ENCODE measurements at places on chromosomes 6 and 20. TPM values are rescaled to one million over a fixed set of nuclear protein-coding genes. Genes with fewer than 3 reads are reported as not detected.

OGFRL1 gene
- polyA plus RNA-seq = 1.3 TPM

FILIP1 gene
- polyA plus RNA-seq = 0.85 TPM

SAMD3 gene
- polyA plus RNA-seq = 0.08 TPM

BPIFB1 gene
- 0.13 TPM for polyA plus RNA-seq

KHDC1L gene
- polyA plus RNA-seq = not detected

PARD6B gene
- polyA plus RNA-seq = 5.7 TPM

RPL10A gene
- 213 TPM for polyA plus RNA-seq

- H3K36me3 ChIP-seq = no peaks in the 10 kb centered on the region
- no peaks in the 10 kb centered on the region for H3K27me3 ChIP-seq
- no peak overlapping the region for H3K4me3 ChIP-seq
These were observed 1097.8 kb downstream of the KIF16B start for GRCh38 chr20:15475483-15475882.

DNA sequence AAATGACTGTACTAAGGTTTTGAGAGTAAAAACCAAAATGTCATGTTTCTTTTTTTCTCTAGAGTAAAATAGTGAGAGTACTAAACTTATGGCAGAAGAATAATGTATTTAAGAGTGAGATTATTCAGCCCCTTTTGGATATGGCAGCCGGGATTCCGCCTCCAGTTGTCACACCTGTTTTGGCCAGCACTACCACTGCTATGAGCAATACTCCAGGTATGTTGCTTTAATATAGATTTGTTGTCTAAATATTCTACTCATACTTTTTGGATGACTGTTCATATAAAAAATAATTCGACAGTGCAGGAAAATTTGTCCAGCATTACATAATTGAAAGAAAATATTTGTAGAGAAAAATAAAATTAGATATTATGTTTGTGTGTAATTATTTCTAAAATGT is 59.5 kb downstream of the SCAF8 start:
- no peaks in the 10 kb centered on the region for H3K27me3 ChIP-seq
- DNase-seq = no peak
- H3K4me3 ChIP-seq = no peak overlapping the region
- H3K27ac ChIP-seq = no peak overlapping the region

DNA sequence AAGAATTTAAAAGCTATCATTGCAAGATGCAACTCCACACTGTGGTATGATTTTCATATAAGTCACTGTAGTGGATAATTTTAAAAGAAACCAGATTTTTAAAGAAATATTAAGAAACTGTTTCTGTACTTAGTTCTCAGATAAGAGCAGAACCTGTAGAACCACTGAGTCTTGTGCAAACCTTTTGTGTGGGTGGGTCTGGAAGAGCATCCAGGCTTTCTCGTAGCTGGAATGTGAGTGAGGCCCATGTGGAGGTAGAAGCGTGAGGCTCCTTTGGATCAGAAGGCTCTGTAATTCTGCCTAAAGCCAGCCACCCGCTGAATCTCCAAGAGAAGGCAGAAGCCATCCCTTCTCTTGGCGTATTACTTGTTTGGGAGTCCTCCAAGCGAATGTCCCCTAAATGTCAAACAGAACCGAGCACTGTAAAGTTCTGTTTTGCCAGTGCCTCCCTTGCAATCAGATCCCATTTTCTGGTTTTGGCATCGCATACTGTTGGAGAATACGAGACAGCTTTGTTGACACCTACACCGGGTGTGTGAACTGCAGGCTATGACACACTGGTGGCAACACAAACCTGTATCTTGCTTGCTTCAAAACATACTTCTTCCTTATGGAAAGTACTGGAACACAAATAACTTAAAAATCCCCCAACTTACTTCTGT is 188.7 kb downstream of the FOXC1 start:
- no peak overlapping the region for H3K4me3 ChIP-seq
- H3K4me1 ChIP-seq = no peaks in the 10 kb centered on the region
- no peak for DNase-seq
- H3K27ac ChIP-seq = no peak overlapping the region
- no peaks in the 10 kb centered on the region for H3K36me3 ChIP-seq

DNA sequence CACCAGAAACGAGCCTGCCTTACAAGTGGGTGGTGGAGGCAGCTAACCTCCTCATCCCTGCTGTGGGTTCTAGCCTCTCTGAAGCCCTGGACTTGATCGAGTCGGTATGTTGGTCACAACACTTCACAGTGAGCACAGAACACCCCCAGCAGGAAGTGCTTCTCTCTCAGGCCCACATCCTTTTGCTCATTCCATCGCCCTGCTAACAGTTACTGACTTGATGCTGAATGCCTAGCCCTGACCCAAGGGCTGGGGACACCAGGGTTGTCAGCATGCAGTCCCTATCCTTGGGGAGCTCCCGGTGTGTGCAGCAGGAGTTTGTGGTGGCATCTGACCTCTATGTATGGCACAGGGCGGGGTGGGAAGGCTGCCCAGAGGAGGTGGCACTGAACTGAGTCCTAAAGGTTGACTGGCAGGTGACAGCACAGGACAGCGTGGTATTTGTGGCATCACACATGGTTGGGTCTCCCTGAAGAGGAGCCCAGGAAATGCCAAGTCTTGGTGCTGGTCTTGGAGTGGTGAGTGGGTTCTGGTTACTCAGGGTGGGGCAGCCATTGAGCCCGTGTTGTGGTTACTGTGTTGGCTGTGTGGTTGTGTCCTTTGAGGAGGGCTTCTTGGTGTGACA is 26.7 kb downstream of the GTSF1L start:
- no peaks in the 10 kb centered on the region for H3K27me3 ChIP-seq
- H3K27ac ChIP-seq = no peak overlapping the region
- no peaks in the 10 kb centered on the region for H3K4me1 ChIP-seq
- no peak for DNase-seq

- no peak overlapping the region for H3K4me3 ChIP-seq
- H3K27ac ChIP-seq = no peak overlapping the region
- DNase-seq = no peak
- H3K4me1 ChIP-seq = no peaks in the 10 kb centered on the region
- H3K27me3 ChIP-seq = no peaks in the 10 kb centered on the region
These were observed 512.7 kb downstream of the DHX35 start for GRCh38 chr20:39474879-39475278.

DNA sequence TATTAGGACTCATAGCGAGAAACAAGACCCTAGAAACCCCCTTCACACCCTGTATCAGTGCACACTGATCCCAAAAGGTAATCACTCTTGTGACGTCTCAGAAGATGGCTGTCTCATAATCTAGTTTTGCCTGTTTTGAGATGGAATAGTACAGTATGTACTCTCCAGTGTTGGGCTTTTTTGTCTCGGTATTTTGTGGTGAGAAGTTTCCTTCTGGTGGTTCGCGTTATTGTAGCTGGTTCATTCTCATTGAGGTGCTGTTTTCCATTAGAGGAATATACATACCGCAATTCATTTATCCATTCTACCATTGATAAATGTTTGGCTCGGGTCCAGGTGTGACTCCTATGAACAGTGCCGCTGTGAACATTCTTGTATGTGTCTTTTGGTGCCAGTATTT is 27.9 kb upstream of the MAP3K4 start:
- H3K27me3 ChIP-seq = no peaks in the 10 kb centered on the region
- no peak overlapping the region for H3K27ac ChIP-seq
- DNase-seq = no peak

GRCh38 chr6:11798096-11798495 is 19.5 kb upstream of the ADTRP start:
- no peaks in the 10 kb centered on the region for H3K36me3 ChIP-seq
- H3K4me1 ChIP-seq = peaks cover 14% of the 10 kb centered on the region
- H3K27me3 ChIP-seq = no peaks in the 10 kb centered on the region
- DNase-seq = no peak
- H3K4me3 ChIP-seq = no peak overlapping the region

GRCh38 chr6:157020398-157020797 is 243.2 kb downstream of the ARID1B start:
- H3K36me3 ChIP-seq = no peaks in the 10 kb centered on the region
- no peak for DNase-seq
- H3K4me3 ChIP-seq = peak overlapping the region; percentile 76
- peaks cover 21% of the 10 kb centered on the region for H3K4me1 ChIP-seq
- no peaks in the 10 kb centered on the region for H3K27me3 ChIP-seq

GRCh38 chr20:15069355-15069754 is 731.9 kb upstream of the FLRT3 start:
- no peaks in the 10 kb centered on the region for H3K36me3 ChIP-seq
- H3K27ac ChIP-seq = no peak overlapping the region
- no peaks in the 10 kb centered on the region for H3K4me1 ChIP-seq
- H3K4me3 ChIP-seq = no peak overlapping the region
- no peak for DNase-seq
- H3K27me3 ChIP-seq = no peaks in the 10 kb centered on the region

DNA sequence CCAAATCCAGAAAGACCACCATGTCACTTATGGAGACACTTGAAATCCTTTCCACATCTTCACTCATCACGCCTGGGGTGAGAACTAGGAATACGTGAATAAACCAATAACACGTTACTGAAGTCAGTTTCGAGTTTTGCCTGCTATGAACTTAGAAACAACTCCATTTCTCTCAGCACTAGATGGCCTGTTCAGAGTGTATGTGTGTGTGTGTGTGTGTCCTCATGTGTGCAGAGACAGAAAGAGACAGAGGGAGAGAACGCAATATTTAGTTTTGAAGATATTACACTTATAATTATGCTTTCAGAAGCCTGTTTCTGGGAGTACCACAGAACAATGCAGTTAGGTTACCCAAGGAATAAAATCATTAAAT is 81.2 kb upstream of the CCN6 start:
- no peaks in the 10 kb centered on the region for H3K4me1 ChIP-seq
- peak overlapping the region; percentile 22 for H3K27ac ChIP-seq
- no peaks in the 10 kb centered on the region for H3K36me3 ChIP-seq
- no peaks in the 10 kb centered on the region for H3K27me3 ChIP-seq
- DNase-seq = no peak

DNA sequence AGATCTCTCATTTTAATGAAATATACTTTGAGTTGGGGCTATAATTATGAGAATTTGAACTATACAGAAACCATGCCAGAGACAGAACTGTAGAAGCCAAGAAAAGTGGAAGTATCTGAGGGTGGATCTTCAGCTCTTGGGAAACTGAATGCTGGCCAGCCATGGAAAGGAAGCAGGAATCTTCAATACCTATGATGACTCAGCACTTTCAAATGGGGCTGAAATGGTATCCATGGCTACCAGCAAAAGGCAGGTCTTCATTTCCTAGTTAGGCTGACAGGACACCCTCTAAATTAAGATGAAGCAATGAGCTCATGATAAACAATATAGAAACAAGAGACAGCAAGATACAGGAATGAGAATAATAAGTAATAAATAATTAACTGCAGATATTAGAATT is 171.3 kb downstream of the COL21A1 start:
- DNase-seq = no peak
- H3K4me3 ChIP-seq = no peak overlapping the region
- H3K27ac ChIP-seq = no peak overlapping the region

GRCh38 chr6:90008189-90008907 is 114.1 kb downstream of the GJA10 start:
- H3K4me3 ChIP-seq = no peak overlapping the region
- H3K27ac ChIP-seq = no peak overlapping the region
- H3K36me3 ChIP-seq = no peaks in the 10 kb centered on the region
- H3K27me3 ChIP-seq = no peaks in the 10 kb centered on the region
- no peak for DNase-seq
- H3K4me1 ChIP-seq = no peaks in the 10 kb centered on the region

GRCh38 chr6:125714441-125715090 is 34.9 kb upstream of the HEY2 start:
- no peaks in the 10 kb centered on the region for H3K27me3 ChIP-seq
- no peak overlapping the region for H3K27ac ChIP-seq
- H3K4me3 ChIP-seq = no peak overlapping the region
- no peaks in the 10 kb centered on the region for H3K4me1 ChIP-seq
- no peaks in the 10 kb centered on the region for H3K36me3 ChIP-seq
- DNase-seq = no peak

DNA sequence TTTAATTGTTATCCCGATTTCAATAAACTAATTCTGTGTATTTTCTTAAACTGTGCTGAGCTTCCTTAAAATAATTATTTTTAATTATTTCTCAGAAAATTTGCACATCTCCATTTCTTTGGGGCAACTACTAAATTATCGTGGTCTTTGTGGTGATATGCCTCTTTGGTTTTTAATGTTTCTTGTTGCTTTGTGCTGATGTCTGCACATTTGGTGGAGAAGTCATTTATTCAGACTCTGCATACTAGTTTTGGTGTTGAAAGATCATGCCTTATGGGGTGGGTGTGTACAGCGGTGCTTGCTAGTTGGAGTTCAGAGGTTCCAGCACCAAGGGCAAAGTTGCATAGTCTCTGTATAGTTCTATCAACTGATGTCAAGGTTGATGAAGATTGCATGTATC is 253.2 kb downstream of the MEI4 start:
- no peaks in the 10 kb centered on the region for H3K27me3 ChIP-seq
- H3K27ac ChIP-seq = no peak overlapping the region
- H3K4me3 ChIP-seq = no peak overlapping the region
- H3K4me1 ChIP-seq = no peaks in the 10 kb centered on the region
- no peaks in the 10 kb centered on the region for H3K36me3 ChIP-seq

DNA sequence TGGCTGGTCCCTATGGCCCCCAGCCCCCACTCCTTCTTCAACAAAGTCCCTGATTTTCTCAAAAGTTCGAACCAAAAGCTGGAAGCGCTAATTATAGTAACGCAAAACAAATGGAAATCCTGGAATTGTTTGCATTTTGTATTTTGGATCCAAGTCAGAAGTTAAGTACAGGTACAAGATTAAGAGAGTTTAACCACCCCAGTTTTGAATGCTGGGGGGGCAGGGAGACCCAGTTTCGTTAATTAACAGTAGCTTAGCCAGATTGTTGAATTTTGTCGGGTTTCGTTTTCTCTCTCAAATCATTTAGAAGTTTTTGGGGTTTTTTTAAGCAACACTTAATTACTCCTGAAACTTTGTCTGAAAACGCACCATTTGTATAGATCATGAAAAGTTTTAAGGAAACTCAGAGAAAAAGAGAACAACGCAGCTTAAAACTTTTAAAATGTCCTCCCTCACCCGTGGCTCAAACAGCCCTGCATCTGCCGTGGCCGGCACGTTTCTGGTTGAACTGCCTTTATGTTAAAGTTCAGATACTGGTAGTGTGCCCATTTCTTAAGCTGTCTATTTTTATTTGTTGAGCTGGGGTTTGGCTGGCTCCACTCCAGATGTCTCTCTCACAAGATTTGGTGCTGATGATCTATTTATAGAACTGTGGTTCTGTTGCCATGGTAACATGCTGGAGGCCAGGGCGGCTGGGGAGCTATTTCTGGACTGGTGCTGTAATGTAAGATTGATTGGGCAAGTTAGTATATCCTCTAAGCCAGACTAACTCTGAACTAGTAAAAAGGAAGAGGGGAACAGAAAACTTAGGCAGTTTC is 55.0 kb downstream of the GNAS start:
- H3K36me3 ChIP-seq = peaks cover 70% of the 10 kb centered on the region
- peak; percentile 55 for DNase-seq
- peak overlapping the region; percentile 39 for H3K27ac ChIP-seq
- H3K4me1 ChIP-seq = no peaks in the 10 kb centered on the region

- peak; percentile 37 for DNase-seq
- no peaks in the 10 kb centered on the region for H3K36me3 ChIP-seq
- no peaks in the 10 kb centered on the region for H3K27me3 ChIP-seq
These were observed 41.4 kb downstream of the DTNBP1 start for GRCh38 chr6:15621203-15622044.

DNA sequence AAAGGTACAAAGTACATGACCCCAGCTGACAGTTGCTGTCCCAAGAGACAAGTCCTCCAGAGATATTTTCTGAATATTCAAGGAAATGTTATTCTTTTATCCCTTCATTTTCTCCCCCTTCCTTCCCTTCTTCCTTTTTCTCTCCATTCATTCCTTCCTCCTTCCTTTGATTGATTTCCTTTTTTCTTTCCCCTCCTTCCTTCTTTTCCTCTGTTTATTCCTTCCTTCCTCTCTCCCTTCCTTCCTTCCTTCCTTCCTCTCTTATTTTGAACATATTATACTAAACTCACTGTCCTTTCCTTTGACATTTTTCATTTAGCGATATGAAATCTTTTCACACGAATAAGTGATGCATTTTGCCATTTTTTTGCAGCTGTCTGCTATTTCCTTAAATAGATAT is 73.2 kb upstream of the HDDC2 start:
- no peak overlapping the region for H3K27ac ChIP-seq
- no peaks in the 10 kb centered on the region for H3K27me3 ChIP-seq
- H3K36me3 ChIP-seq = no peaks in the 10 kb centered on the region
- no peaks in the 10 kb centered on the region for H3K4me1 ChIP-seq
